Hematopoietic multipotent progenitor cell (in vitro differentiated cells): ENCODE measurements at places on chromosomes 6 and 20. TPM values are rescaled to one million over a fixed set of nuclear protein-coding genes. Genes with fewer than 3 reads are reported as not detected.

FAM83D gene
- total RNA-seq: 9.4 TPM

OPRM1 gene
- under 0.01 TPM for total RNA-seq

OR2J1 gene
- total RNA-seq: under 0.01 TPM

SEMG1 gene
- not detected for total RNA-seq

PTGIS gene
- not detected for total RNA-seq
